ENCODE measurements at places on chromosomes 4 and X.

GRCh38 chr4:98546910-98547594, 111.4 kb downstream of the TSPAN5 start:
- no peak for DNase-seq

- no peak for DNase-seq
These were observed 33.2 kb upstream of the EDA2R start for GRCh38 chrX:66672106-66672505.

DNA sequence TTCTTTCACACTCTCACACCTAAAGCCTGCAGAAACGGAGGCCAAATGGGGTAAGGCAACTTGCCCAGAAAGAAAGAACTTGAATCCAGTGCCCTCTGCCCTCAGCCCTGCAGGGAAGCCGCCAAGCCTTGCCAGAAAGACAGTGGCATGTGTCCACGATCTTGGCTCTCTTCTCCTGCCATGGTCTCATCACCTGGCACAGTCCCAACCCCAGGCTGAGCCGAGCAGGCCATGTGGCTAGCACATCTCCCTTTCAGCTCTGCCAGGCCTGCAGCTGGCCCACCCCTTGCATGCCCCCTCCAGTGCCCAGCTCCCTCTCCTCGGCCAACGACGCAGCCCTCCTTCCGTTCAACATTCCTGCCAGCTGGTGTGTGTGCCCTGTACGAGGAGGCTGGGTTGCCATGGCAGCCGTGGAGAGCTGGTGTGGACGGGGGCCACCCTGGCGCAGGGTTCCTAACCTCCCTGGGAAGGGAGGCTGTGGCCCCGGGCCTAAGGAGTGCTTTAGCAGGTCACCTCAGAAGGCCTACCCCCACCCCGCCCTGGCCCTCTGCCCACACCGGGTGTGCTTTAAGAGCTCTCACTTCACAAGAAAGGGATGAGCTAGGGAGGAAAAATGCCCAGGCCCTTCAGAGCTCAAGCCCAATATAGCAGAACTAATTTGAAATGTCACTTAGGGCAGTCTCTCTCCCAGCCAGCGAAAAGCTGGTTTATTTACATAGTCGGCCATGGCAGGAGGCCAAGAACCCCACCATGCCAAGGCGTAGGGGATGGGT, 73.0 kb upstream of the PJA1 start:
- no peak for DNase-seq

DNA sequence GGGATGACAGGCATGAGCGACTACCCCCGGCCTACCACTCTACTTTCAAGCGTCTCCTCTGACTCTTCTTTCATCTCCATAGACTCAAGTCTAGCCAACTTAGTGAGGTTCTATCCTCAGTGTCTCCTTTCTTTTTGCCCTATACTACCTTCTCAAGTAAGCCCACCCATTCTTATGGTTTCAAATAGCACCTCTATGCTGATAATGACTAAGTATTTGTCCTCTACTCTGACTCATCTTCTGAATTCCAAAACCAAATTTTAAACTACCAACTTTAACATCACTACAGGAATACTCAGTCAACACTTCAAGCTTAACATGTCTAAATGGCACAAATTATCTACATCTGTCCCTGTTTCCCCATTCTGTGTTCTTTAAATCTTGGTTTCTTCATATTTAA, 47.8 kb downstream of the ELF2 start:
- no peak for DNase-seq

DNA sequence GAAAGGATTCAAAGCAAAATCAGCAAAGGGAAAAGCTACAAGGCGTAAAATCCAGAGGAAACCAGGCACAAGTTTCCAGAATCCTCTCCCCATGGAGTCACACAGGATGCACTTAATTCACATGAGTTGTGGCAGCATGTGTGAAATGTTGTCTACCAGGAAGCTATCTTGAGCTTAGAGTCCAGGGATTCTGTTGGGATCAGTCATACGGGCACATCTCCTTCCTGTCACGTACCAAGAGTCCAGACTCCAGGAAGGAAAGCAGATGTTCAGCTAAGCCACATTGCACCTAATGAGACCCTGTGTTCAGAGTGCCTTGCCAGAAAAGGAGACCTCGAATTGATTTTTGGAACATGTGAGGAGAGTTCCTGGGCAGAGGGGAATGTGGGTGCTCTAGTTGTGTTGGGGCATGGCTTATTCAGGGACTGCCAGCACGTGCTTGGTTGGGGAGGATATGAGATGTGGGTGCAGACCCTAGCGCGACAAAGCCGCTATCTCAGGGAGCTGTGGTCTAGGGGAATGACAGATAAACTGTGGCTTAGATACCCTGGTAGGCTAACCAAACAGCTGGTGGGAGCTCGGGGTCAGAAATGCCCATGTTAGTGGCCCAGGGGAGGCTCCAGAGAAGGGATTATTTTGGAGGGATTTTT, 70.0 kb downstream of the EVC start:
- DNase-seq, result no peak
